Mononuclear cell (primary cell): ENCODE measurements at places on chromosomes 5 and 9. TPM values are rescaled to one million over a fixed set of nuclear protein-coding genes. Genes with fewer than 3 reads are reported as not detected.

The ADAMTS12 gene
- under 0.01 TPM for total RNA-seq

The PCDHA9 gene
- not detected for total RNA-seq

The MLANA gene
- 0.10 TPM for total RNA-seq

The BARHL1 gene
- total RNA-seq = not detected

The RGS7BP gene
- not detected for total RNA-seq
